ENCODE measurements at places on chromosomes 2 and 18.

- no peak for DNase-seq
These were observed 26.7 kb upstream of the CHRNA1 start for GRCh38 chr2:174791020-174791419.

DNA sequence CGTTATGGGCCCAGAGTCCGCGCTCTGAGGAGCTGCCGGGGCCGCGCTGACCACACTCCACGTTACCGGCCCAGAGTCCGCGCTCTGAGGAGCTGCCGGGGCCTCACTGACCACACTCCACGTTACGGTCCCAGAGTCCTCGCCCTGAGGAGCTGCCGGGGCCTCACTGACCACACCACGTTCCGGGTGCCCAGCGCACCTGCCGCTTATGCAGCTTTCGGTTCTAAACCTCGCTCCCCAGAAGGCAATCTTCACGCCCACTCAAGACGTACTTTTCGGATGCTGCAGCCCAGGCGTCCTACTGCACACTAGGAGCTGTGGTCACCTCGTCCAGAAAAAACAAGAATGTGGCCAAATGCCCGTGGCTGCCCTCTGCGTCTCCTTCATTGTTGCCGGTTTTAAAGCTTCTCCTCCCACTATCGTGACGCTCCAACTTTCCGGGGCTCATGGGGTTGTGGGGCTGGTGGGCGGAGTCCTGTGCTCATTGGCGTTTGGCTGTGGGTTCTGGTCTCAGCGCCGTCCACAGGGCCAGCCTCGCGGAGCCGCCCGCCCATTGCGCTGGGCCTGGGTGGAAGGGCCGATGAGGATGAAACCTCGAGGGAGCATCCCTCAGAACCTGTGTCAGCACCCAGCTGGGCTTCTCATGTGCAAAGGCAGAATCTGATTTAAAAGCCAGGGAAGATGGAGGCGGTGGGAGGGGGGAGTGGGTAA lies 11.9 kb downstream of the KCNG2 start:
- DNase-seq, result no peak

DNA sequence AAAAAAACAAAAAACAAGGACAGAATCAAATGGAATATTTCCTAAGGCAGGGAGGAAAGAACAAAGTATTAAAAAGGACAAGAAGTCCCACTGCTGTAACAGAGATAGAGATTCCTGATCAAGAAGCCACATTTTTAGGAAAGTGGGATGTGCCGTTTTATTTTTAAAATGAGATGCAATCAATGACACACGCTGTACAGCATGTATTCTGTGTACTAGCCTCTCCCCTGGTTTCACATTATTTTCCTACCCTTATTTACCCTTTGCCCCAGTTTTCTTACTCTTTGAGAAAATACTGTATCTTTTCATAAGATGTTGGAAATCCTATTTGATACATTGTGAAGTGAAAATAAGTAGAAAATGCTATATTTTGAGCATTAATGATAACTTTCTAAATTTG lies 45.8 kb downstream of the E2F6 start:
- DNase-seq, result no peak

GRCh38 chr2:217960351-217960750 lies 42.4 kb downstream of the TNS1 start:
- DNase-seq, result no peak

GRCh38 chr18:27143580-27144287 lies 41.4 kb downstream of the CHST9 start:
- DNase-seq, result no peak

Measured in stimulated activated CD8-positive, alpha-beta memory T cell treated with anti-CD3 and anti-CD28 coated beads, Interleukin-4, amount 100 ng/mL, for 1 hour (primary cell).